ENCODE measurements at places on chromosomes 1 and 21.

DNA sequence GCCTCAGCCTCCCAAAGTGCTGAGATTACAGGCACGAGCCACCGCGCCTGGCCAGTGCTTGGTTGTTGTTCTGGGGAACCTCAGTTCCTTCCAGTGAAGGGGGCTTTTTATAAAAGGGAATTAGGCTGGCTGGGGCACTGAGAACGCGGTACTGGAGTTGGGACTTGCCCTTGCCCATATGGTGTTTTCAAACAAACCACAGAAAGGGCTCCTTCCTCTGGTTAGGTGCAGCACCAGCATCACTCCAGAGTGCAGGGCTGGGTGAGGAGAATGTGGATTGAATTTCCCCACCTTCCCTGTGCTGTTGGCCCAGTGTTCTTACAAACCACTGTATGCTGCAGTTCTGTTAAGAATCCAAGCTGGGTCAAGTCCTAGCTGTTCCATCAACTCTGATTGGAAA is 5.3 kb downstream of the MAN1C1 start:
- DNase-seq = no peak

DNA sequence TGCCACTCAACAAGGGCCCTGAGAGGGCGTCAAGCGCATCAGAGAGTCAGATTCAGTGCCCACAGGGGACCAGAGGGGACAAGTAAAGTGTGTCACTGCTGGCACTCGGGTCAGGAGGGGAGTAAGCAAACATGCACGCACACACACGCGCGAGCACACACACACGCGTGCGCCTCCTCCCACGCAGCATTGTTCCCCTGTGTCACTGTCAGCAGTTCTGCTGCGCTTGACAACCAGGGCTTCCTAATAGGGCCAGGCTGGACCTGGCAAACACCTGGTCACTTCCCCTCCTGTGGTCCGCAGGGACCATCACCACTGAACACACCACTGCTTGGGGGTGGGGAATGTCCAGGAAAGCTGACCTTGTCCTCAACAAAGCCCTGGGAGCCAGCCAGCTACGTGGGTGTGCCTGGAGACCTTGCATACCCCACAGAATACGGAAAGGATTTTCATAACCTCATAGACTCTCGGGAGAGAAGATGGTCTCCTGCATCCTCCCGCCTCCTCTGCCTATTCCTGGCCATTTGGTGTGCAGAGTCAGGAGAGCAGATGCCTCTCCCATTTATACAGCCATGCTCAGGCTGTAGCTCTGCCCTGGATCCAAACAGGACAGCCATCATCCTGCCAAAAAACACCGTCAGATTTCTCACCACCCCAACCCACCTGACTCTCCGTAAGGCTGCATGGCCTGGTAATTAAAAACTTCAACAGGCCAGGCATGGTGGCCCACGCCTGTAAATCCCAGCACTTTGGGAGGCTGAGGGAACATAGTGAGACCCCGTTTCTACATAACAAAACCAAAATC is 73.2 kb downstream of the SSBP3 start:
- DNase-seq = no peak

GRCh38 chr1:239763850-239764249 is 327.8 kb upstream of the FMN2 start:
- no peak for DNase-seq

DNA sequence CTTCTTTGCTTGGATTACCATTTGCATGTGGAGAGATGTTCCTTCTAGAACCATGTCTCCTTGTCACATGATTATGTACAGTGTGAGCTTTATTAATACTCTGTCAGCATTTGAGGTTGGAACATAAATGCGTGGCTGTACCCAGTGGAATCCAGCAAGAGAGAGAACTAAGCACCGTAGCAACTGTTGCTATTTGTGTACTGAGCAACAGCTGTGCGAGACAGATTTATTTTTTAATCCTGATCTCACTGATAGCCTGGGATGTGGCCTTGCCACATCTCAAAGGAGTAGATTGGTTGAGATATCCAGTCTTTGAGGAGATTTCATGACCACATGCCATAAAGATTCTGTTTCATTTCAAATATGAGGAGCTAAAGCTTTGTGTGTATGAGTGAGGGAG is 43.4 kb downstream of the KIF1B start:
- peak; percentile 63 for DNase-seq

DNA sequence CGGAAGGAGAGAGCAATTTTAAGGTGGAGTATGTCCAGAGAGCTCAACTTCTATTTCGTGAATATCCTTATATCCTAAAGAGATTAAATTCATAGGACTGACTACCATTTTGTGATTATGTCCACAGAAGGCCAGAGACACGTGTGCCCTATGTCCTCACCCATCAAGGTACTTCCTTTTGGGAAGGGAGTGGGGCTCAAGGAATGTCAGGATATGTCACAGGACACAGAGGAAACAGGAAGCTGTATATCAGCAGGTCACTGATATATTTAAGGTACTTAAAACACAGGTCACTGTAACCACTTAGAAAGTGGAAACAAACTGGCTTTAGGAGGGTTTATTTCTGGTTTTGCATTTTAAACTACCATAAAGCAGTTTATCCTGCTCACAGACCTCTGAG is 184.6 kb downstream of the APP start:
- DNase-seq = no peak

DNA sequence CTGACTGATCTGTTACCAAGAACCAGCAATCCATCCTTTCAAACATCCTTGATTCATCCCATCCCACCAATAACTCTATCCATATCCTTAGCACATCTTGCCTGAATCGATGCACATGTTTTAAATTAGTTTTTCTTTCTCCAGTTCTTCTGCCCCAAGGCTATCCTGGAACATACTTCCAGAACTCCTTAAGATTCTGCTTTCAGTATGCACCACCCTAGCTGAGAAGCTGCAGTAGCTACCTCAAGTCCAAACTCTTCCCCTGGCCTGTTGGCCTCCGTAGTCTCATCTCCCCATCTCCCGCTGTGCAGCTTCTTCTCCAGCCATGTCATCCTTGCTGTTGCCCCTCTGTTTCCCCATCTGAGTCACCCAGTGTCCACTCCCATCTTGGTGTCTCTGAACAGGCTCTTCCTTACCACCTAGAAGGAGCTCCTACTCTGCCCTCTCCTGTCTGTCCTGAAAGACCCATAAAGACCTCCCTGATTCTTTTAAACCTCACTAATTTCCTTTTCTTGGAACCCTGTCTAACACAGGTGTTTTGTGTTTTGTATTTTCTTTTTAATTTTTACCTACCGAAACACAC is 108.0 kb downstream of the SGIP1 start:
- no peak for DNase-seq

DNA sequence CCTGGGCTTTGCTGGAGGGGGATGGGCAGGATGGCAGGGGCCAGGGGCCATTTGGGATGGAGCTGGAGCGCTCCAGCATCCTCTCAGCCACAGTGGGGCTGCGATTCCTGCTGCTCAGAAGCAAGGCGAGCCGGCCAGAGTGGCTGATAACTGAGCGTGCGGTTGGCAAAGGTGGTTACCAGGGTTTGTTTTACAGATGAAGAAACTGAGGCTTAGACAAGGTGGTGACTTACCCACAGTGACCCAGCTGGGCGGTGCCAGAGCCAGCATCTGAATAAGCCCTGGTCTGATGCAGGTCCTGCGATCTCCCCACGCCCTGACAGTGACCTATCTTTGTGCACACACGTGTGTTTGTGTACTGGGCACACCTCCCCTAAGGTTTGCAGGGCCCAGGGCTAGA is 5.9 kb upstream of the PRXL2B start:
- no peak for DNase-seq

GRCh38 chr1:78038071-78038470 is 7.7 kb upstream of the GIPC2 start:
- DNase-seq = peak; percentile 8

DNA sequence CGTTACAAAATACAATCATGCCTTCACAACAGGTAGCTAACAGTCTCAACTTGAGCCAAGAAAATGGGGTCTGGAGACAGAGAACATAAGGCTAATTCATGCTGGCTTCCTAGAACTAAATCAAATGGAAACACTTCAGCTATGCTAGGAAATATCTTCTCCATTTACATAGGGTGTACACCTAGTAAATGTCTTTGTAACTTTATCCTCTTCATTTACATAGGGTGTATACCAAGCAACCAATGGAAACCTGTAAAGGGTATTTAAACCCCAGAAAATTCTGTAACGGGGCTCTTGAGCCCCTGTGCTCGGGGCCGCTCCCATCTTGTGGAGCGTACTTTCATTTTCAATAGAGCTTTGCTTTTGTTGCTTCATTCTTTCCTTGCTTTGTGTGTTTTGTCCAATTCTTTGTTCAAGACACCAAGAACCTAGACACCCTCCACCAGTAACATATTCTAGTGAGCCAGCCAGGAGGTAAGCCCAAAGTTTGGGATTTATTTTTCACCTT is 19.5 kb upstream of the CYP4X1 start:
- no peak for DNase-seq

DNA sequence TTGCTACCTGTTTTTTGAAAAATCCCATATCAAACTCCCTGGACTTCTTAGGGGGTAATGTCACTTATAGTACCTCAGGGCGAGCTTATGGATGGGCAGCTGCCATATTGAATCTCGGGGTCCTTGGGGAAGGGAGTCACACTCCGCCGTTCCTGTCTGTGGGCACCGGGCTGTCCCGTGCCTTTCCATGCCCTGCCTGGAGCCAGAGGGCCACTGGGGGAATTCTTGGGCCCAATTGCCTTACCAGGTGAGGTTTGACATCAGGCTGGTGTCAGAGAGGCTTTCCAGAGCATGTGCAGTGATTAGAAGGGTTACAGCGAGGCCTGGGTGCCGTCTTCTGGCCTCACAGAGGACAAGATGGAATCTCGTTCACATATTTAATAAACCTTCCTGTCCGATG is 28.8 kb downstream of the QSOX1 start:
- no peak for DNase-seq

GRCh38 chr1:200217703-200218102 is 190.2 kb downstream of the NR5A2 start:
- DNase-seq = no peak

DNA sequence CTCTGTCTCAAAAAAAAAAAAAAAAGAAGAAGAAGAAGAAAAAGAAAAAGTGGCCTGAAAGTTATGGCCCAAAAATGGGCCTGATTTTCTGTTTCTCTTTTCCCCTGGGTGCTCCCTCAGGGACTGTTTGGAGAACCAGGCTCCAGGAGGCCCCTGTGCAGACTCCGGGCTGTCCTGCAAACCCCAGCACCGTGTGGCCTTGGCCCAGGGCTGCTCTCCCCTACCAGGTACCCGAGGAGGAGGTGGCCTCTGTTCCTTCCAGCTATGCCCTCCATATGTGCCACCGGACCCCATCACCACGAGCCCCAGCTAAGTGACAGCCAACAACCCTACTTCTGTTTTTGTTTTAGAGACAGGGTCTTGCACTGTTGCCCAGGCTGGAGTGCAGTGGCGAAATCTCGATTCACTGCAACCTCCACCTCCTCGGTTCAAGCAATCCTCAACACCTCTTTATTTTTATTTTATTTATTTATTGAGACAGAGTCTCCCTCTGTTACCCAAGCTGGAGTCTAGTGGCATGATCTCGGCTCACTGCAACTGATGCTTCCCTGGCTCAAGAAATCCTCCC is 7.5 kb upstream of the FAAP20 start:
- no peak for DNase-seq

GRCh38 chr1:64675718-64676345 is 69.0 kb upstream of the RAVER2 start:
- DNase-seq = no peak

DNA sequence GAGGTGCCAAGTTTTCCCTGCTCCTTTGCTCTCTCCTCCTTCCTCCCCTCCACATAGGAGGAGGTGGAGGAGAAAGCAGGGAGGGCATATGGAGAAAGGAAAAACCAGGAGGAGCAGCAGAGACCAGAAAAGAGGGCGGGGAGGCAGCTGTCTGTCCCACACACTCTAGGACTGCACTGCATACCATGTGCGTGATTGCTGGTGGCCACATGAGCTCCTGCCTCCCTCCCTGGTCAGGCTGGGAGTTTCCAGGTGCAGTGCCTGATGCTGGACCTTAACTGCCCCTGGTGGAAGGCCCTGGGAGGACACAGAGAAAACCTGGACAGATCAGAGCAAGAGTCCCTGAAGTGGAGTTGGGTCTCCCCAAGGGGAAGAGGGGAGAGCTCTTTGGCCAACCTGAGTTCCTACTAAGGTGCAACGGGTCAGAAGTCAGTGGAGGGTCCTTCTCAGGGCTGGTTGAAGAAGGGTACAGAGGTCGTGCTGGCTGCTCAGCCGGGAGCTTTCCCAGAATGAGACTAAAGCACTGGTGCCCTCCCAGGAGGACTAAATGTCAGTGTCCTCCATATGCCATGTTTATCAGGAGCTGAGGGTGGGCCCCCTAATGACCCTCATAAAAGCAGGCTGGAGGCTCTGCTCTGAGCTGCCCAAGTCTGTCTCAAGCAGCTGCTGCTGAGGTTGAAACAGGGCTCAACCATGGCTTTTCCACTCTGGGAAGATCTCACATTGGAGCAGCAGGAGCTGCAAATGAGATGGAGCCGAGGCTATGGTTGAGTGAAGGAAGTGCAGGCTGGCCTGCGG is 3.5 kb upstream of the LGR6 start:
- no peak for DNase-seq

GRCh38 chr21:15144026-15144425 is 79.2 kb upstream of the NRIP1 start:
- no peak for DNase-seq

DNA sequence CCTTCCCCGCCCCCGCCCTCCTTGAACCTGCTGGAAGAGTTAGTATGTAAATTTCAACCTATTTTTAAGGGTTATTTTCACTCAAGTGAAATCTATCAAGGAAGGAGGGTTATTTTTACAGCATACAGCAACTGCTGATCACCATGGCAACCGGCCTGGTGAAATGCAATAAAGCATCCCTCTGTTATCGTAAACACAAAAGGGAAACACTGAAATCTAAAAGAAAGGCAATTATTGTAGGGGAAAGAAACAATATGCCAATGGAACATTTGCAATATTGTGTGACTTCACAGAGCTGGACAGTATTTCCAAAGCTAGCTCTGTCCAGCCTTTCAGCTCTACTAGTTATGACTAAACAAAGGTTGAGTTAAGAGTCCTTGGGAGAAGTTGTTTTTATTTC is 588.3 kb upstream of the PBX1 start:
- no peak for DNase-seq

DNA sequence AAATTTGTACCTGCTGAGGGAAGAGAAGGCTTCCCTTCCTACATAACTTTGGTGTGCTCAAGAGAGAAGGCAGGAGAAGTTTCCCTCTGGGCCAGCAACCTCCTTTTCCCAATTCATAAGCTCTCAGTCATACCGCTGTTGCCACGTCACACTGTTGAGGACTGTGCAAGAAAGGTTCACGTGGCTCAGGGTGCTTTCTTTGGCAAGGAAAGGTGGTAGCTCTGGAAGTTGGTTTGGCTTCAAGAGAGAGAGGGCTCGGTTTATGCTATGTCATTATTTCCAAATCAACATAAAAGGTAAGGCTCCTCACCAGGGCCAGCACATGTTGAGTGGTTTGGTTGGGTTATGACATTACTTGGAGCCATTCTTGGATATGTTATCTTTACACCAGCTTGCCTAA is 77.3 kb downstream of the TNFSF18 start:
- DNase-seq = no peak

- no peak for DNase-seq
These were observed 8.0 kb downstream of the USP48 start for GRCh38 chr1:21774835-21775549.

All from astrocyte of the cerebellum (primary cell).